Progenitor cell of endocrine pancreas (in vitro differentiated cells): ENCODE measurements at places on chromosomes 5 and 9.

DNA sequence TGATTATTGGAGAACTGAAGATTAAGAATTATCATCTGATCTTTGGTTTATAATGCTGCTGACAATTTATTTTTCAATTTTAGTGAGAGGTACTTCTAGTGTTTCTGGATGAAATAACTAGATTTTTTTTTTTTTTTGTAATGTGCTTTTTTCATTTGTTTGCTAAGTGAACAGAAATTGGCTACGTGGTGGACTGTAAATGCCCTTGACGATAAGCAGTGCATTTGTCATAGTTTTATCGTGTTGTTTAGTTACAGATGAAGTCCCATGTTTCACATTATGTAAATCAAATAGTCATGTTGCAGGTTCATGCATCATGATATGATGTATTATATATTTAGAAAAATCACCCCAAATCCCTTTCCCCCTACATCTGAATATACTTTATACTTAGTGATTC, 81.0 kb downstream of the ADAMTS19 start:
- no peak for DNase-seq

DNA sequence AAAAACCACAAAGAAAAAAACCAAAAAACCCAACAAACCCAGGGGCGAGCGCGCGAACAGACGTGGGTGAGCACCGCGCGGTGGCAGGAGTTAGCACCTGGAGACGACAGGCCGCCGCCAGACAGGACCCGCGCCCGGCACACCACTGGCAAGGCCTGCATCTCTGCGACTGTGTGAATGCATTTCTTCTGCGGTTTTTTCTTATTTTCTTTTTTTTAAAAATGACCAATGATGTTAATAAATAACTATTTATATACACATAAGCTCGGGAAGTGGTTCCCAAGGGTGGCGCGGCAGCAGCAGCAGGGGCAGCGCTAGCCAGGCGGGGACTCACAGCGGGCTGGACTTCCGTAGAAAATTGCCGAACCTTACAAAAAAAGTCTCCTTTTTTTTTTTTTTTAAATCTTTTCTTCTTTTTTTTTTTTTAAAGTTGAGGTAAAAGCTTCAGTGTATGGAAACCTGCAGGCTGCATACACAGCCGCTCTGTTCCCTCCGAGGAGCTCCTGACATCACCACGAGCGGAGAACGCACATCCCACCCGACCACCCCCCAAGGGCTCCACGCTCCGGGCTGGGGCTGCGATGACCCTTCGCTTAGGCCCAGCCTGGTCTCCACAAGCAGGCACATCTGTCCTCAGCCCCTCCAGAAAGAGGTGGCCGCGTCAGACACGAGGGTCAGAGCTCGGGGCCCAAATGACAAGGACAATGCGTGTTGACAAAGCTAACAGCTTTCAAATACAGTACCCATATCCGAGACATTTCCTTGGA, 7.4 kb downstream of the BRD3OS start:
- no peak for DNase-seq

GRCh38 chr9:110143485-110143884, 64.5 kb downstream of the C9orf152 start:
- DNase-seq = no peak

GRCh38 chr9:125768803-125769202, 21.6 kb downstream of the PBX3 start:
- no peak for DNase-seq

GRCh38 chr9:130484362-130485072, 39.8 kb downstream of the ASS1 start:
- no peak for DNase-seq

DNA sequence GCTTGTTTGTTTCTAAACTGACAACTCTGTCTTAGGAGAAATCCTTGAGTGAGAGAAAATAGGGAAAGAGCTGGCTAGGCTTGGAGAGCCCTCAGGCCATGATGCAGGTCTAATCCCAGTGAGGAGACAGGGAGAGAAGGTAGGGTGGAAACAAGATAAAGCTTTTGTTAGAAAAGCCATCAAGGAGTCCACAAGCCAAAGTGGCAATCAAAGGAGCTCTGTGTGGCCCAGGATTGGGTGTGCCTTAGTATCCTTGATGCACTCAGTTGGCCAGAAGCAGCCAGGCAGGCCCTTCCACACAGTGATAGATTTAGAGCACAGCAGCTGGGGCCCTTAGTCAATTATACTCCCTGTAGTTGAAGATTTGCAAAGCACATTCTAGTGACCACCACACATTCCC, 73.9 kb downstream of the ALDH7A1 start:
- no peak for DNase-seq

GRCh38 chr5:52801329-52801728, 13.6 kb downstream of the ITGA1 start:
- DNase-seq = no peak

GRCh38 chr5:92544036-92544435, 1037.0 kb downstream of the NR2F1-AS1 start:
- DNase-seq = no peak

GRCh38 chr9:21919377-21920362, 74.5 kb downstream of the CDKN2A start:
- no peak for DNase-seq

DNA sequence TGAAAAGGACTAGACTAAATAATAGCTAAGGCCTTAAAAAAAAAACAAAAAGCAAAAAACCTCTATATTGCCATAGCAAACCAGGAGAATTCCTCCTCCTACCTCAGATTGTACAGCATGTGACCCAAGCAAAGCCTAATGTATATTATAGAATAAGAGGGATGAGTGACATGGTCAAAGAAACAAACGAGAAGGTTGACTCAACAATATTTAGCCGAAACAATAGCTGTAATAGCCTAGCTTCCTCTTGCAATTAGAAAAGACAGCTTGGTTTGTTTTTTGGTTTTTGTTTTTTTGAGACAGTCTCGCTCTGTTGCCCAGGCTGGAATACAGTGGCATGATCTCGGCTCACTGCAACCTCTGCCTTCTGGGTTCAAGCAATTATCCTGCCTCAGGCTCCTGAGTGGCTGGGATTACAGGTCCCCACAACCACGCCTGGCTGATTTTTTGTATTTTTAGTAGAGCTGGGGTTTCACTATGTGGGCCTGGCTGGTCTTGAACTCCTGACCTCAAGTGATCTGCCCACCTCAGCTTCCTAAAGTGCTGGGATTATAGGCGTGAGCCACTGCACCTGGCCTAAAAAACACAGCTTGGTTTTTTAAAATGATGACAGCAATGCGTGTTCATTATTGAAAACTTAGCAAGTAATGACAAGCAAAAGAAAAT, 5.6 kb downstream of the NLN start:
- DNase-seq = no peak

GRCh38 chr5:30994902-30995301, 198.6 kb upstream of the CDH6 start:
- no peak for DNase-seq

- DNase-seq = no peak
Observed at GRCh38 chr9:117511852-117512481, 97.1 kb upstream of the ASTN2 start.

DNA sequence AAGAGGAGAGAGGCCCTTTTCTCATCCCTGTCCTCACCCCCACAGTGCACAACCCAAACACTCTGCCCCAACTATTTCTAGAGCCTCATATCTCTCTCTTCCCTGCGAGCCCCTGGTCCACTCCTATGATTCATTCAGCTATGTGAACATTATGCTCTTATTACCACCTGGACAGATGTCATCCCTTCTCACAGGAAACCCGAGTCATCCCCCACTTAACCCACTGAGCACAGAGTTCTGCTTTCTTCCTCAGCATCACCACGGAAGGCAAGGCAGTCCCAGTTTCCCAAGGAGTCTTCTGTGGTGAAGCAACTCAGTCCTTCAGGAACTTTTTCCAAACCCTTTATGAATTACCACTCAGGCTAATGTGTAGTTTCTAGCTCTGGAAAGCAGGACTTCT, 1.3 kb downstream of the DNAI1 start:
- no peak for DNase-seq

DNA sequence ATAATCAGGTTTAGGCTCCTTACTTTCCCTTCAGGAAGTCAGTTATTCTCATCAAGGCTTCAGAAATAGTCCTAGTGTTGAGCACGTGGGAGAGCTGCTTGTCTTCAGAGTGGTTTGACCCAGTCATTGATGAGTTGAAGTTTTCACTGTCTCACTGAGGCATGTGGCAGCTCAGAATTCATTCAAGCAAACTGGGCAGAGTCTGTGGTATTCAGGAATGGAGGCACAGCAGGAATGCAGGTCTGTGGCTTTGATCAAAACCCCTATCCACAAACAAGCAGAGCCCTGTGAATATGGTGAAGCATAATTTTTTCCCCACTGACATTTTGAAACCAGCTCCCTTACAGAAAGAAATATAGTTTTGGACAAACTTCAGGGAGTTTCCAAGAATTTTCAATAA, 207.3 kb downstream of the CD180 start:
- no peak for DNase-seq

GRCh38 chr5:82613891-82614290, 335.7 kb upstream of the RPS23 start:
- DNase-seq = no peak

DNA sequence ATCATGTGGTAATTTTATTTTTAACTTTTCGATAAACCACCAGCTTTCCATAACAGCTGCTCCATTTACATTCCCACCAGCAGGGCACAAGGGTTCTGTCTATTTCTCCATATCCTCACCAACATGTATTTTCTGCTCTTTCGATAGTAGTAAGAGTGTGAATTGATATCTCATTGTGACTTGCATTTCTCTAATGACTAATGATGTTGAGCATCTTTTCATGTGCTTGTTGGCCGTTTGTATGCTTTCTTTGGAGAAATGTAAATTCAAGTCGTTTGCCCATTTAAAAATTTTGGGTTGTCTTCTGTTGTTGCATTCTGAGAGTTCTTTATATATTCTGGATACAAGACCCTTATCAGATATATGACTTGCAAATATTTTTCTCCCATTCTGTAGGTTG, 45.9 kb downstream of the PSD2 start:
- no peak for DNase-seq

GRCh38 chr5:125978015-125978414, 445.2 kb upstream of the GRAMD2B start:
- DNase-seq = no peak

- no peak for DNase-seq
Observed at GRCh38 chr9:96721731-96722429, 56.0 kb downstream of the ZNF510 start.

DNA sequence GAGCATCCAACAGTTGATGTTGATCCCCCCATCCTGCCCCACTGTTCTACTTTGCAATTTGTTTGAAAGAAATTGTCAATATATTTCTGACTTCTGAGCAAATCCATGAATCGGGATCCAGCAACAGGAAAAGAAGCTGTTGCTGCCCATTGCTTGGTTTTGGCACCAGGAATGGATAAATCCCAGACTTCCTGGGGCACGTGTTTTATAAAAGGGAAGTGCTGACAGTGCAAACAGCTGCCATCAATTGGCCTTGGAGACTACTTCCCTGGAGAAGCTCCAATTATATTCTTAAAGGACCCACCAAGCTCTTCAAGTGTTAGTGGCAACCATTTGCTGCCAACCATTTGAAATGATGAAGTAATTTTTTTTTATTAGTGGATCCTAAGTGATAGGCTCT, 13.7 kb downstream of the STK32A start:
- no peak for DNase-seq

- no peak for DNase-seq
Observed at GRCh38 chr5:143479394-143479793, 75.9 kb upstream of the NR3C1 start.

DNA sequence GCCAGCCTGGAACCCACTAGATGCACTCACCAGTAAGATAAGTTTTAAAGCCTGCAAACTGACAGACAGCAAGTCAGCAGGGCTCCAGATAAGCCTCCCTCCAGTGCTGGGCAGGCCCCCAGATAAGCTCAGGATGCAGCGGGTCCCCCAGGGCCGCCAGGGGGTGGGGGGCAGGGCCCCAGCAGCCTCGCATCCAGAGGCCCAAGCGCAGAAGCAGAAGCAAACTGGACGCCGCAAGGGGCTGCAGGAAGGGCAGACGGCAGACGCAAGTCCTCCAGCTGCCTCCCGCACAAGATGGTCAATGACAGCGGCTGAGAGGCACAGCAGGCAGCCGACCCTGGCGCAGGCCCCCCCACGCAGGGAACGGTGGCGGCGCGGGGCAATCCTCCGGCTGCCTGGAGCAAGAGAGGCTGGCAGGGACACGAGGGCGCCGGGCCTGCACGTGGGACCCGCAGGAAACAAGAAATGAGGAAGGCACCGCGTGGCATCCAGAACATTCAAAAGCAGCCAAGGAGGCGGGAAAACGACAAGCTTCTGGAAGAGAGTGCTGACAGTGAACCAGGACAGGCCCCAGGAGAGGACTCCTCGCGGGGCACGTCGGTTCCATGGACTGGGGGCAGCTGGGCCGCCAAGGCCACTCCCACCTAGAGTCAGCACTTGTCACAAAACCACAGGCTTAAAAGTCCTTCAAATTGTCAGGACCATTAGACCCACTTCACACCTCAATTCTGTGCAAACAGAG, 49.8 kb downstream of the ROR2 start:
- DNase-seq = no peak

DNA sequence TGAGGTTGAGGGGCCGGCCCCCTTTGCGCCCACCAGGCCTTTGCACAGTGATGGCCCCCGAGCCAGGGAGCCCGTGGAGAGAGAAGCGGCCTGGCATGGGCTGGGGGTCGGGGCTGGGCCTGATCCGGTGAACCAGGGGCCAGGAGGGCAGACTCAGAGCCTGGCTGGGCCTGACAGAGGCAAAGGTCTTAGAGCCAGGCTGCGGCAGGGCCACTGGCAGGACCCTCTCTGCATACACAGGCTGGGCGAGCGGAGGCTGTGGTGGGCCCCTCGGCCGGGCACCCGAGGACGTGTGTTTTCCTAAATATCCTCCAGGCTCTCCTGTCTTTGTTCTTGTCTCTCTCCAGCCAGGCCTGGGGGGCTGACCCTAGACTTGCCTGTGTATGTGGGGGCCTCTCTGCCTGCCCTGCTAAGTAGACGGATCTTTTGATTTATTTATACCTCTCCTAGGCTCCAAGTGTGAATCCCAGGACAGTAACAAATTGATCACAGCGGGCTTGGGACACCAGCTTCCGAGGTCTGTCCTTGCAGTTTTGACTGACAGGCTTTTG, 933 bp downstream of the NEK6 start:
- peak; percentile 19 for DNase-seq

DNA sequence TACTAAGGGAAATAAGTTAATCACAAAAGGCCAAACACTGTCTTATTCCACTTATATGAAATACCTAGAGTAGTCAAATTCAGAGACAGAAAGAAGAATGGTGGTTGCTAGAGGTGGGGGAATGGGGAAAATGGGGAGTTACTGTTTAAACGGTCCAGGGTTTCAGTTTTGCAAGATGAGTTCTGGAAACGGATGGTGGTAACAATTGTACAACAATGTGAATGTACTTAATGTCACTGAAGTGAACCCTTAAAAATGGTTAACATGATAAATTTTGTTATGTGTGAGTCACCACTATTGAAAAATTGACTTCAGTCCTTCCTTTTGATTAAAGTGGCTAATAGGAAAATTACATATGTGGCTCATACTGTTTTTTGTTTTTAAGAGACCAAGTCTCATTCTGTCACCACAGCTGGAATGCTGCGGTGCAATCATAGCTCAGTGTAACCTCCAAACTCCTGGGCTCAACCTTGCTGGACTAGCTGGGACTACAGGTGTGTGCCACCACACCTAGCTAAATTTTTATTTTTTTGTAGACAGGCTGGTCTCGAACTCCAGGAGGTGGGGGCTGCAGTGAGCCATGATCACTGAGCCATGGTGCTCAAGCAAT, 8.7 kb downstream of the UBQLN1 start:
- DNase-seq = no peak

GRCh38 chr5:73902327-73903051, 276.5 kb downstream of the ARHGEF28 start:
- no peak for DNase-seq

GRCh38 chr9:125447202-125447802, 185.7 kb downstream of the GAPVD1 start:
- DNase-seq = no peak

- no peak for DNase-seq
Observed at GRCh38 chr9:130117816-130118632, 54.2 kb upstream of the NCS1 start.

GRCh38 chr9:128001151-128001778, 20.5 kb upstream of the EEIG1 start:
- no peak for DNase-seq
